Thyroid gland (tissue), 4 donors: ENCODE measurements at places on chromosomes 2 and 18. TPM values are rescaled to one million over a fixed set of nuclear protein-coding genes. Genes with fewer than 3 reads are reported as not detected.

GRCh38 chr2:133532919-133533318 is 35.3 kb downstream of the NCKAP5 start:
- H3K4me3 ChIP-seq, result no peak overlapping the region
- no peaks in the 10 kb centered on the region for H3K27me3 ChIP-seq
- H3K36me3 ChIP-seq, result no peaks in the 10 kb centered on the region

- H3K36me3 ChIP-seq, result no peaks in the 10 kb centered on the region
- H3K4me1 ChIP-seq, result no peaks in the 10 kb centered on the region
- no peak overlapping the region for H3K4me3 ChIP-seq
These were observed 135.6 kb upstream of the KLHL29 start for GRCh38 chr2:23249348-23249747.

GLI2 gene
- total RNA-seq, result 1.2 TPM

DNA sequence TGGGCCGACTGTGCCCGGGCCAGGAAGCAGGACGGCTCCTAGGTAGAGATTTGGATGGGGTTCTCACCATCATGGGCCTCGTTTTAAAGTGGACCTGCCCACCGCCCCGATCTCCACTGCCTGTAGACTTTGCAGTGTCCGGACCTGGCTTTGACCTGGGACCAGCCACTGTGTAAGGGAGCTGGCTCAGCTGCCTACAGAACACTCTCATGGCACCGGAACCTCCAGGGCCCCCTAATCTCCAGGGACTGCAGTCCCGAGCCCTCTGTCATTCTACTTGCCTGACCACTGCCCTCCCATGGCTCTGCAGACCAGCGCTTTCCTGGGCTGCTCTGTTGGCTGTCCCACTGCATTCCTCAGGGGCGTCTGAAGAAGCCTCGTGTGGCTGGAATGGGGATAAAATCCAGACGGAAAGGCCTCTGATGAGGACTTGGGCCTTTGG is 120.8 kb downstream of the GLI2 start:
- no peaks in the 10 kb centered on the region for H3K4me1 ChIP-seq
- H3K4me3 ChIP-seq, result no peak overlapping the region
- DNase-seq, result no peak
- no peak overlapping the region for H3K27ac ChIP-seq
- H3K36me3 ChIP-seq, result no peaks in the 10 kb centered on the region
- H3K27me3 ChIP-seq, result no peaks in the 10 kb centered on the region

GRCh38 chr2:43643680-43644079 is 6.6 kb downstream of the PLEKHH2 start:
- H3K27ac ChIP-seq, result no peak overlapping the region
- DNase-seq, result no peak
- H3K36me3 ChIP-seq, result no peaks in the 10 kb centered on the region
- no peak overlapping the region for H3K4me3 ChIP-seq
- H3K4me1 ChIP-seq, result no peaks in the 10 kb centered on the region

DNA sequence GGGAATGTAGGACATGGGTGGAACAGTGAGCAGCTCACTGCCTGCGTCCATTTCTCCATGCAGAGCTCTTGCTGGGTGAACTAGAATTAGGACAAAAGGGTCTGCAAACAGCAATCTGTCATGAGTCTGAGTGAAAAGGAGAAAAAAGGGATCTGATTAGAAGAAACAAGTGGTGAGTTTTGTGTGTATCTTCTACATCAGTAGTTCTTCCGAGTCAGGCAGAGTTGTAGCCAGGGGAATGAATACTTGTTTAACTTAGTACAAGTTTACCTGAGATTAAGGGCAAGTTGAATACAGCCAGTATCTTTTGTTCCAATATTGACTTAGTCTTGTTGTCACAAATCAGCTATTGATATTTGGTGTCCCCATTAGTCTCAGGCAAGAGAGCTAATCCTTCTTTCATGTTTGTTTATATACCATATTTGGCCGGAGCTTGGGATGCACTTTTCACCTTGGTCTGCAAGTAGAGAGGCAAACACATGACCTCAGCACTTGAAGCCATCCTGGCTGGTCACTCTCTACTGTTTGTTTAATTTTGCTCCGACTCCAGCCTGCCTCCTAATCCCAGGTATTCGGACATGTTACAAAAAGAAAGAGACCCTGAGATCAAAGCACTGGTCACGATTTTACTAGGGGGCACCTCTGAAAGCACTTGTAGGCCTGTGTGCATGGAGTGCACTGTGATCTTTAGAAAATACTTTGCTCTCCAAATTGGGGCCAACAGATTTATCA is 211.0 kb upstream of the NT5C1B start:
- DNase-seq, result no peak
- no peaks in the 10 kb centered on the region for H3K4me1 ChIP-seq
- H3K27ac ChIP-seq, result no peak overlapping the region

DNA sequence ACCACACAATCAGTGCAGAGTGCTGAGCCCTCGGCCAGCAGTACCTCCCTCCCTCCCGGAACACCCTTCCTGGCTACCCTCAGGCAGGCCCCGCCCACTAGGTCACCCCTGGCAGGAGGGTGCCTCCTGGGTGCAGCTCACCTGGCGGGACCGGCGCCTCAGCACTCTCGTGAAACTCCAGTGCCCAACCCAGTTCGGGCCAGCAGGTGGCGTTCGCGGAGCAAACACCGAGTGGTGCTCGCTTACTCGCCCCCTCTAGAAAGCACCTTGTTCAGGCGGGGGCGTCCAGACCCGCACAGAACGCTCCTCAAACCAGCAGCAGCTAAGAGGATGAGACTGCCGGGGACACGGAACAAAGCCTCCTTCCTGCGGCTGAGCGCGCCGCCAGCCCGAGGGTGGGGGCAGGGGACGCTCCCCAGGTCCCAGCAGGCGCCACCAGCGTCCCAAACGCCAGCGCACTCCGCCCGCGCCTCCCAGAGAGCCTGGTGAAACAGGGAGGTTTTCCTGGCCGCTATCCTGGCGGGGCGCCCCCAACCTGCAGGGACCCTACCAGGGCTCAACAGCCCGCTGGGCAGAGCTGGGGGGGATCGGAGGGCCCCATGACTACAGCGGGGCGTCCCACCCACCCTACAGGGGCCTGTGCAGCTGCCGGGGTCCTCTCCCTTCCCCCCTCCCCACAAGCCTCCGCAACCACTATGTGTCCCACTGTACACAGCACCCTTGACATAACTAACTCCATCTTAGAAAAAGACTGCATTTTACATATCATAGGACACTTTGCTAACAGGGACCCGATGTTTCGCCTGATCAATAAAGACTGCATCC is 44.7 kb downstream of the MRPS5 start:
- no peaks in the 10 kb centered on the region for H3K27me3 ChIP-seq
- peak overlapping the region; percentile 28 for H3K27ac ChIP-seq
- peak; percentile 96 for DNase-seq
- no peaks in the 10 kb centered on the region for H3K36me3 ChIP-seq
- peaks cover 5% of the 10 kb centered on the region for H3K4me1 ChIP-seq

SP140L gene
- 6.5 TPM for total RNA-seq

MYCN gene
- total RNA-seq, result 12.1 TPM

DNA sequence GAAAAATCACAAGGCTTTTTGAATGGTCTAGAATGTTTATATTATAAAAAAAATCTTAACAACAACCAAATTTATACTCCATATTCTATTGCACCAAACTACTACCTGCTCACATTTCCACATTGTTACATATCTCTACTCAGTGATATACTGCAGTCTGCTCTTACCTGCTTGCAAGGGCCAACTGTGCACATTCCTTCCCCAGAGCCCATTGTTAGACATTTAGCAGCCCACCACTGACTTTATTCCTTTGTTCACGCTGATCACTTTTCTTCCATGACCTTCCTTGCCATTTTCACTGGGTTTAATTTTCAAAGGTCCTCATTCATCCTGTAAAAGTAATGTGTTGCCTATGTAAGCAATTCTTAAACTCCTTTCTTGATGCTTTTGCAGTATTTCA is 109.7 kb upstream of the KCNJ3 start:
- no peak overlapping the region for H3K4me3 ChIP-seq
- H3K4me1 ChIP-seq, result no peaks in the 10 kb centered on the region
- DNase-seq, result no peak
- H3K36me3 ChIP-seq, result no peaks in the 10 kb centered on the region
- no peaks in the 10 kb centered on the region for H3K27me3 ChIP-seq

DNA sequence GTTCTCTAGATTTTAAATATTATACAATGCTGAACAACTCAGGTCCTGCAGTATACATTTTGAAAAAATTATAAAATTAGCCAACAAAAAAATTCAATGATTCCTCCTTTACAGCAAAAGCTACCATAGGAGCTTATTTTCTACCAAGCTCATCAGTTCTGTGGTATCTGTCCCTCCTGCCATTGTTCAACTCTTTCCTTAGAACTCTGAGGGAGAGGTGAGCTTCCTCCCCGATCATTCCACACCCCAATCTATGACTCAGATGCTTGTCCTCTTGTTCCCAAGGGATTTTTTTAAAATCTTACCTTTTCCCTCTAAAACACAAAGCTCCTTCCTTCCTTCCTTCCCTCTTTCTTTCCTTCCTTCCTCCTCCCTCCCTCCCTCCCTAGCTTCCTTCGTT is 13.5 kb downstream of the DPP4 start:
- H3K27me3 ChIP-seq, result no peaks in the 10 kb centered on the region
- H3K27ac ChIP-seq, result no peak overlapping the region
- DNase-seq, result no peak

ACOXL gene
- total RNA-seq, result 10.6 TPM

DNA sequence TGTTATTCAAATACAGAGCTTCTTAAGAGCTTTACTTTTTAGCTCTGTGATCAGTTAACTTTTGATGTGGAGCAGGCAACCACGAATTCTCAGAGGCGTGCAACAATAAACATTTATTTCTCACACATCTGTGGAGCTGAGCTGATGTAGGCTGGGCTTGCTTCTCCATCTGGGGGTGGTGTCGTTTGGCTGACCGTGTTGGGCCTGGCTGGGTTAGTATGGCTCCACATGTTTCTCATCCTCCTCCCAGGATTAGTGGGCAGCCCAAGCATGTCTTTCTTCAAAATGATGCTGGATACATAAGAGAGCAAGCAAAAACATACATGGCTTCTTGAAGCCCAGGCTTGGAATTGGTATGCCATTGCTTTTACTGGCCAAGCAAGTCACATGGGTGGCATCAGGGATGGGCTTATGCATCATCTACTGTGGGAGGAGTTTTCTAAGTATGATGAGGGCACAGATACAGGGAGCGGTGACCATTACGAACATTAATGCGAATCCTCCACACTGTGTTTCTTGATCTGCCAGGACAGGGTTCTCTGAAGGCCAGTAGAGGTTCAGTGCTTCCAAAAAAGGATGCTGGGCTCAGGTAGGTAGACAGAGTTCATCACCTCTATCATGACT is 157.0 kb upstream of the TNP1 start:
- H3K4me1 ChIP-seq, result no peaks in the 10 kb centered on the region
- no peak overlapping the region for H3K4me3 ChIP-seq
- H3K27me3 ChIP-seq, result no peaks in the 10 kb centered on the region
- no peak overlapping the region for H3K27ac ChIP-seq
- H3K36me3 ChIP-seq, result no peaks in the 10 kb centered on the region
- DNase-seq, result no peak

DNA sequence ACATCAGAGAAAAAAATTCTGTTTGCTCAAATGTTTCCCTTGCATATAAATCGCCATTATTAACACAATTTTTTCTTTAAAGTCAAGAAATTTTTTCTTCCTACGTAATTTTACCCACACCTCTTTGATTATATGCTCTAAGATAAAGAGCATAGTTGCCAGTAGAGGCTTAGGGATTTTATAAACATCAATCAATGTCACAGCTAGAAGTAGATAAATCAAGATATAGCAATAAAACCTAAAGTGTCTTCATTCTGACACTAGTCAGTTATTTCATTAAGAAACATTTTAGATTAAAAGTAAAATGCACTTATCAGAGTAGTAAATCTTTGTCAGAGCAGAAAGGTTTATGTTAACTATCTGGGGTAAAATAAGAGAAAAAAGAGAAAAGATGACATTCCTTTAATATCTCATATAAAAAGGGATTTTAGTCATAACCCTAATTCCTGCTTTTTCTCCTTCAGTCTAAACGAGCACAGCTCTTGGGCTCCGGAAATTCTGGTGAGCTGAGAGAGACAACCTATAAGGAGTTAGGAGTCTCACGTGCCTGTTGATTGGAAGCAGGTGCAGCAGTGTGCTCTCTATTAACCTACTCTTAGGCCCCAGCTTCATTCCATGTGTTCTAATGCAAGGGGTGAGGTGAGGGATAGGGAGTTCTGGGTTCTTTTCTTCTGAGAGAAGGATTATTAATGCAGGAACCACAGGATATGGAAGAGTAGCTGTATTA is 172.4 kb upstream of the GULP1 start:
- H3K27me3 ChIP-seq, result no peaks in the 10 kb centered on the region
- no peak overlapping the region for H3K27ac ChIP-seq
- no peak overlapping the region for H3K4me3 ChIP-seq
- H3K4me1 ChIP-seq, result no peaks in the 10 kb centered on the region
- no peak for DNase-seq

- no peak overlapping the region for H3K27ac ChIP-seq
- DNase-seq, result no peak
- no peaks in the 10 kb centered on the region for H3K36me3 ChIP-seq
- no peaks in the 10 kb centered on the region for H3K27me3 ChIP-seq
- no peak overlapping the region for H3K4me3 ChIP-seq
- peaks cover 11% of the 10 kb centered on the region for H3K4me1 ChIP-seq
These were observed 49.5 kb upstream of the FZD5 start for GRCh38 chr2:207819021-207819797.

FRZB gene
- total RNA-seq, result 1.3 TPM

DNA sequence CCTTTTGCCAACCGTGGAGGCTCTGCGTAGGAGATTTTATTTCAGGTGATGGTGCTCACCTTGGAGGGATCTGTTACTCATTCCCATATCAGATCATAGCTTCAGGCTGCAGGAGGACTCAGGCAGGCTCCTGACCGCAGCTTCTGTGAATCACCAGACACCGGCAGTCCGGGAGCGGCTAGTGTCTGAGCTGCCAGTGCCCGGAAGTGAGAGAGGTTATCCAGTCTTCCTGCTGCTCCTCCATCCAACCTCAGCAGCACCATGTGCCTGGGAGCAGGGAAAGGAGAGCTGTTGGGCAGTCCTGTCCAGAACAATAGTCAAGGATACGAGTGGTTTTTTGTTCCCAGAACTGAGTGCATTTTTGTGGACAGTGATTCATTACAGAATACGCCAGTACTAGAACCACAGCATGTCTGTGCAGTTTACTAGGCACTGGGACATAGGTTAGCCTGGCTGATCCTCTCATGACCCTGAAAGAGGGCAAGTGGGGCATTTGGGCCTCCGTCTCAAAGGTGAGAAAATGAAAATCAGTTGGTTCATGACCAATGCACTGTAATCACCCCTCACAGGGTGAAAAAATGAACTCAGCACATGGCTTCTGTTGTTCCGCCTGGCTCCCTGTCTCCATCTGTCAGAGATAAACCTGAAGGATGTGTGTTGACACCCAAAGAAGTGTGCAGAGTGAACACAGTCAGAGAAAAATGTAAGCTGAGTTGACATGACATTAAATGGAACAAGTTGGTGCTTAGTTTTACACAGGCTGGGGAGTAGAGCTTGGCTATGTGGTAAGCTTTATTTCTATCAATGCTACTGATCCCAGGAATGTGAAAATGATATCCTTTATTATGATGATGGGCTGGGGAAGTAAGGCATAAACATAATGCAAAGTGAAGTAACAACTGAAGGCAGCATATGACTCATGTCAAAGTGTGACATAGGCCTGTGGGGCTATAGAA is 12.2 kb downstream of the FHOD3 start:
- no peak for DNase-seq
- no peak overlapping the region for H3K27ac ChIP-seq
- no peaks in the 10 kb centered on the region for H3K27me3 ChIP-seq
- H3K4me1 ChIP-seq, result peaks cover 3% of the 10 kb centered on the region
- H3K36me3 ChIP-seq, result no peaks in the 10 kb centered on the region

GRCh38 chr2:179856205-179856604 is 5.2 kb downstream of the ZNF385B start:
- DNase-seq, result no peak
- H3K27me3 ChIP-seq, result peaks cover 4% of the 10 kb centered on the region
- peaks cover 9% of the 10 kb centered on the region for H3K4me1 ChIP-seq
- no peak overlapping the region for H3K4me3 ChIP-seq
